Endothelial cell of umbilical vein (primary cell): ENCODE measurements at places on chromosomes 4 and X. TPM values are rescaled to one million over a fixed set of nuclear protein-coding genes. Genes with fewer than 3 reads are reported as not detected.

CNGA2 gene
- not detected in 2 replicates for total RNA-seq

- no peaks in the 10 kb centered on the region for H3K36me3 ChIP-seq
- DNase-seq: no peak
- H3K4me1 ChIP-seq: no peaks in the 10 kb centered on the region
- no peak overlapping the region for H3K27ac ChIP-seq
- H3K27me3 ChIP-seq: no peaks in the 10 kb centered on the region
Observed at GRCh38 chr4:73007526-73008100, 61.9 kb downstream of the COX18 start.

- H3K27me3 ChIP-seq: no peaks in the 10 kb centered on the region
- no peaks in the 10 kb centered on the region for H3K36me3 ChIP-seq
- H3K27ac ChIP-seq: no peak overlapping the region
- H3K4me1 ChIP-seq: peaks cover 7% of the 10 kb centered on the region
- no peak overlapping the region for H3K4me3 ChIP-seq
Observed at GRCh38 chr4:150972592-150972991, 42.5 kb downstream of the LRBA start.

TNIP3 gene
- 0.14 TPM in 1 of 2 replicates, not detected in the other for total RNA-seq

ZMAT1 gene
- 3.7 and 4.3 TPM in 2 replicates for total RNA-seq

USP26 gene
- total RNA-seq: not detected in 2 replicates

TENM3 gene
- 6.2 and 7.8 TPM in 2 replicates for total RNA-seq

DNA sequence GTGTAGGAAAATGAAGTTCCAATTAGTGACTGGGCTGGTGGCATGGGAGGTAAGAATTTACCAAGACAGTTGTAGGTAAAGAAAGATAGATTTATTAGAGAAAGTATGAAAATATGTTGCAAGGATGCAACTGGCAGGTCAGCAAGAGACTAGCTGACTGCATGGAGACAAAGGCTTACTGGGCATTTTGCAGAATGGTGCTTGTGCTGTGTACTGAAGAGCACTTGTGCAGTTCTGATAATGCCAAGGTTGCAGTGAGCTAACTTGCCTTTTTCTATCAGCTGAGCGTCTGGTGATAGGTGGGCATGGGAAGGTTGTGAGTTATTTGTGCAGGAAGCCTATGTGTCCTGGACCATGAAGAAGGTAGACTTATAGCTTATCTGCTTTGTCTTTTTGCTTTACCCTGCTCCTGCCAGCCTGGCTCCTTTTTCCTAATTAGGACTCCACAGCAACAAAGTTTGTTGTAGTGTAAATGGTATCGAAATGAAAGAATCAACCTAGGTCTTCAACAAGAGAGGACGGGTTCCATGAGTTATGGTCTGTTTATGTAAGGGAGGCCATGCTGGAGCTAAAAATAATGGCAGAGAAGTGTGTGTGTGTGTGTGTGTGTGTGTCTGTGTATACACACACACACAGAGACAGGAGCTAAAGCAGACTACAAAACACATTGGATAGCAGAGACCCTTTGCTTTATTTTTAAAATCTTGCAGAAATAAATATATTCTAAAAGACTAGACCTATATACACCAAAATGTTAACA is 15.0 kb downstream of the BST1 start:
- H3K4me1 ChIP-seq: peaks cover 2% of the 10 kb centered on the region
- DNase-seq: peak; percentile 8
- no peaks in the 10 kb centered on the region for H3K27me3 ChIP-seq
- H3K4me3 ChIP-seq: no peak overlapping the region
- no peak overlapping the region for H3K27ac ChIP-seq
- no peaks in the 10 kb centered on the region for H3K36me3 ChIP-seq

DNA sequence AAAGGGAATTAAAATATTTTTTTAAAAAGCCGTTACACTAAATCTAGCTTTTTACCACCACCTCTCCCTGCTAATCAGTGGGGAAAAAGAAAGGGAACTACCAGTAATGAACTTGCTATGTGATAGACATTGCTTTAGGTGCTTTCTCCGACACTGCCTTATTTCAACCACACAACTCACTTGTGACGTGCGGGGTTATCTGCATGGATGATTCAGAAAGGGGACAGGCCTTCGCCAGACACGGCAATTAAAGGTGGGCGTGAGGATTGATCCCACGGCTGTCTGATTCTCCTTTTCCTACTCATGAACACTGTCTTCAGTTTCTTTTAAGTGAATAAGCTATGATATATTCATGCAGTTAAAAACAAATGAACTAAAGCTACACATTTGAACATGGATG is 882 bp upstream of the CXCR3 start:
- peaks cover 2% of the 10 kb centered on the region for H3K36me3 ChIP-seq
- H3K27ac ChIP-seq: no peak overlapping the region
- no peaks in the 10 kb centered on the region for H3K27me3 ChIP-seq

DNA sequence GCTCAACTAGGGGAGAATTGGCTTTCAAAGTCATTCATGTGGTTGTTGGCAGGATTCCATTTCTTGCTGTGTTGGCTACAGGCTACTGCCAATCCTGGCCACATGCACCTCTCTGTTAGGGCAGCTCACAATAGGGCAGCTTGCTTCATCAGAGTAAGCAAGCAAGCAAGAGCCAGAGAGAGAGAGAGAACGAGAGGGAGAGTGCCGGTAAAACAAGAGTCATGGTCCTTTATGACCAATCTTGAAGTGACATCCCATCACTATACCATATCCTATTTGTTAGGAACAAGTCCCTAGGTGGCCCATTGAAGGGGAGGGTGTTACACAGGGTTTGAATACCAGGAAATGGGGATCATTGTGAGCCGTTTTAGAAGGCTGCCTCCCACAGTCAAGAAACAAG is 33.0 kb upstream of the TLR2 start:
- peaks cover 5% of the 10 kb centered on the region for H3K4me1 ChIP-seq
- no peaks in the 10 kb centered on the region for H3K27me3 ChIP-seq
- H3K4me3 ChIP-seq: no peak overlapping the region
- no peak for DNase-seq
- H3K27ac ChIP-seq: no peak overlapping the region
- no peaks in the 10 kb centered on the region for H3K36me3 ChIP-seq

DNA sequence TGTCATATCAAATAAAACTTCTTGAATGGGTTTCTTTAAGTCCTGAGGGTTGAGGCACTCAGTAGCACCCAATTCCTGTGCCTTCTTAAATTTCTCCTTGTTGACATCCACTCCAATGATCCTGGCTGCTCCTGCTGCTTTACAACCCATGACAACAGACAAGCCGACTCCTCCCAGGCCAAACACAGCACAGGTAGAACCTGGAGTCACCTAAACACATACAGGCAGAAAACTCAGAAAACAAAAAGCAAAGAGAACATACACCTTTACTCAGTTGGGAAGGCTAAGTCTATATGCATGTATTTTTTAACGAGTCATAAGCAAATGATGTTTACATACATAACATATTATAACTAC is 10.3 kb downstream of the ADH6 start:
- H3K4me1 ChIP-seq: no peaks in the 10 kb centered on the region
- H3K36me3 ChIP-seq: no peaks in the 10 kb centered on the region
- no peak overlapping the region for H3K27ac ChIP-seq
- H3K27me3 ChIP-seq: no peaks in the 10 kb centered on the region
- H3K4me3 ChIP-seq: no peak overlapping the region

- no peaks in the 10 kb centered on the region for H3K36me3 ChIP-seq
- H3K4me3 ChIP-seq: no peak overlapping the region
- H3K4me1 ChIP-seq: peaks cover 3% of the 10 kb centered on the region
- H3K27ac ChIP-seq: no peak overlapping the region
- no peak for DNase-seq
- H3K27me3 ChIP-seq: no peaks in the 10 kb centered on the region
Observed at GRCh38 chr4:129371926-129372325, 276.0 kb downstream of the C4orf33 start.

DNA sequence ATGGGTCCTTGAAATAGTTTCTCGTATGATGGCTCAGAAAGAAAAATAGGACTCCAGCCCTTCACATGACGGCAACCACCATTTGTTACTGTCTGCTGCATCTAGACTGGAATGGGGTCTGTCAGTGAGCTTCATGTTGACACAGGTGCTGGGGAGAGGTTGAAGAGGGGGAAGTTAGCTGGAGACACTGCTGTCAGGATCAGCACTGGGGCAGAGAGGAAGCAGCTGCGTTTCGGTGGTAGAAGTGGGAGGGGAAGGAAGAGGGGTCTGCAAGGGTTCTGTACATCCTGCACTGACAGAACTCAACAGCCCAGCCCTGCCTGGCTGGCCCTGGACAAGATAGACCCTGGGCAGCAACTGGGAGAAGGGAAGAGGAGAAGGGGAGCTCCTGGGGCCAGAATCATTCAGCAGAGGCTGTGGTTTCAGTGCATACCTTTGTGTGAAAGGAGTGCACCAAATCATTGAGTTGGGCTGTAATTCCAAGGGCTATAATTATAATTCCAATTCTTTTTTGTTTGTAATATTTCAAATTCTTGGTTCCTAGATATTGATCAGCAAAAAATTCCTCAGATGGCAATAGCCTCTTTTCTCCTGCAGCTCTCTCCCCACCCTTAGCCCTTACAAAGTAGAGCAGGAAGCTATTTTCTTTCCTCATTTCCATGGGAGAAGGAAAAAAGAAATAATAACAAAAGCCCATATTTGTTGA is 119.4 kb upstream of the C1GALT1C1 start:
- no peaks in the 10 kb centered on the region for H3K36me3 ChIP-seq
- peak overlapping the region; percentile 51 for H3K27ac ChIP-seq
- H3K4me3 ChIP-seq: no peak overlapping the region
- DNase-seq: peak; percentile 69
- peaks cover 16% of the 10 kb centered on the region for H3K4me1 ChIP-seq

MUC7 gene
- not detected in 2 replicates for total RNA-seq

DNA sequence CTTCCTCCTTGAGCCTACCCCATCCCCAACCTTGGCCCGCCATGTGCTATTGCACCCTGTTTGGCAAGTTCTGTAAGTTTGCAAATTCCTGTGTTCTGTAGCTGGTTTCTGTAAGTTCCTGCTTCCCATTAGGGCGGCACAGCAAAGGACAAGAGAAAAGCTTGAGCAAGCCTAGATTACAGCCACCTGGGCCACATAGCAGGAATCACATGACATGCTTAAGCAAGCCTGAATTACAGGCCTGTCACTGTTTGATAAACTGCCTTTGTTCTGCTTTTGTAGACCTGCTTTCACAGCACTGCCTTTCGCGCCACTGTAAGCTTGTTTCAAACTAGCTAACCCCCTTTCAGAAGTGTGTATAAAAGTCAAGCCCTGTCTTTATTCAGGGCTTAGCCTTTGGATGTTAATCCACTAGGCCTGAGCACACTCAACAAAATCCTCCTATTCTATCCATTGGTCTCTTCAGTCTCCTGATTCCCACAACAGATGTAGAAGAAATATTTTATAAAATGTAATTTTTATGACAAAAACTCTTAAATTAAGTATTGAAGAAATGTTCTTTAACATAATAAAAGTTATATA is 906.8 kb upstream of the NDST4 start:
- no peak overlapping the region for H3K27ac ChIP-seq
- H3K27me3 ChIP-seq: no peaks in the 10 kb centered on the region
- no peaks in the 10 kb centered on the region for H3K36me3 ChIP-seq
- H3K4me1 ChIP-seq: no peaks in the 10 kb centered on the region

DNA sequence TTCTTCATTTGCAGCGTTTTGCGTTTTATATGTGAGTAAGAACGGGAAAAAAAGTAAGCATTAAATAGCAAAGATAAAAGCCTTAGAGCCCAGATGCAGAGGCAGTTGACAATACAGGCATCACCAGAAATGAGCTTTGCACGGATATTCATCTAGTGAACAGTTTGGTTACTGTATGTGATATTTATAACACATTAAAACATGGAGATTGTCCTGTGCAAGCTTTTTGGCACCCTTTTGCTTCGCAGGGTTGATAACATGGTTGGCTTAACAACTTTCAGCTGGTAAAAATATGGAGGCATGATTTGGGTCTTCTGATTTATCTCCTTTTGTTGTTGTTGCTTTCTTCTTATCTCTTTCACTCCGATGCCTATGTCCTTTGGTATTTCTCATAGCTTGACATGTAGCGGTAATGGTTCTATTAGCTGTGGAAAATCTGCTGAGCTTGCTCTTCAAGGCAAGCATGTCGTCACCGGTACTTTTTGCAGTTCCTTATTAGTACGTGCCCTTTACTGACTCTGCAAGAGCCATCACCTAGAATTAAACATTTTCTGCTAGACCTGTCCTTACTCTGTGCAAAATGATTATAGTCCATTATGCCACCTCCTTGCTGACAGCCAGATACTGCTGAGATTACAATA is 102.9 kb downstream of the PCDH7 start:
- no peak overlapping the region for H3K27ac ChIP-seq

GRCh38 chr4:136573460-136573859 is 958.8 kb downstream of the PCDH18 start:
- H3K4me3 ChIP-seq: no peak overlapping the region
- H3K36me3 ChIP-seq: no peaks in the 10 kb centered on the region
- no peak overlapping the region for H3K27ac ChIP-seq
- no peak for DNase-seq

OPRPN gene
- total RNA-seq: not detected in 2 replicates

ZNF718 gene
- 5.1 and 12.1 TPM in 2 replicates for total RNA-seq

CRMP1 gene
- not detected in 2 replicates for total RNA-seq

- no peak overlapping the region for H3K4me3 ChIP-seq
- DNase-seq: no peak
- no peaks in the 10 kb centered on the region for H3K4me1 ChIP-seq
- H3K27ac ChIP-seq: no peak overlapping the region
- no peaks in the 10 kb centered on the region for H3K36me3 ChIP-seq
- no peaks in the 10 kb centered on the region for H3K27me3 ChIP-seq
Observed at GRCh38 chr4:141705747-141706377, 69.5 kb downstream of the IL15 start.

DNA sequence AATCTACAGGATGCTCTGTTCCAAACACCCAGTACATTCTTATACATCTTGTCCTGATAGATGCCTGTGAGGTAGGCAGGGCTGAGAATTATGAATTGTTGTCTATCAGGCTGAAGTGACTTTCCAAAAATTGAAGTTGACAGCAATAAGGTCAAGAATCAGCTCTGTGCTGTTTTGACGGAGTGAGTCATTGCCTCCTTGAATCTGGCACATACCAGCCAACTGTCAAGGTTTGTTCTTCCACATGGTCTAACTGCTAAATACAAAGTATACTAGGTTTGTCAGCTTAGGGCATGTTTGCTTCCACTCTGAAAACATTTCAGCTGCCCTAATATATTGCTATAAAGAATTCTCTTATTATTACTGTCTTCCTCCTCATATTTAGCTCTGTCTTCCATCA is 32.3 kb downstream of the SH3RF1 start:
- H3K27ac ChIP-seq: no peak overlapping the region
- H3K4me1 ChIP-seq: peaks cover 24% of the 10 kb centered on the region
- DNase-seq: peak; percentile 67
- H3K4me3 ChIP-seq: no peak overlapping the region
